Naive thymus-derived CD8-positive, alpha-beta T cell (primary cell): ENCODE measurements at places on chromosomes 4 and X.
A peak's percentile ranks its signal among the peaks of the same experiment; 100 is the strongest.

GRCh38 chr4:180394312-180394711 is 1848.9 kb upstream of the TENM3 start:
- no peak for DNase-seq

DNA sequence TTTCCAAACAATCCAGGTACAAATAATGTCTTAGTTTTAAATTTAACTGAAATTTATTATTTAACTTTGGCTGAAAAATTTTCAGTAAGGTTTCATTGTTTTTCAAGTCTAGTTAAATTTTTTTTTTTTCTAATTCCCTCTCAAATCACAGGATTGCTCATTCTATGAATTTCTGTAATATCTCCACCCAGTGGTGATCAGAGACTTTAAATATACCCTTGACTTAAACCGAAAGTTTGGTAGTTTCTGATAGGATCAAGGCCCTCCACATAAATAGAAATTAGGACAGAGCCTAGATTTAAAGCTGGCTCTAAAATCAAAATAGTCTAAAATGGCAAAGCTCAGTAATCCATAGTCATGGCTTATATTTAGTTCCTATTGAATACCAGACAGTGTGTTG is 175.4 kb downstream of the TBCK start:
- no peak for DNase-seq

DNA sequence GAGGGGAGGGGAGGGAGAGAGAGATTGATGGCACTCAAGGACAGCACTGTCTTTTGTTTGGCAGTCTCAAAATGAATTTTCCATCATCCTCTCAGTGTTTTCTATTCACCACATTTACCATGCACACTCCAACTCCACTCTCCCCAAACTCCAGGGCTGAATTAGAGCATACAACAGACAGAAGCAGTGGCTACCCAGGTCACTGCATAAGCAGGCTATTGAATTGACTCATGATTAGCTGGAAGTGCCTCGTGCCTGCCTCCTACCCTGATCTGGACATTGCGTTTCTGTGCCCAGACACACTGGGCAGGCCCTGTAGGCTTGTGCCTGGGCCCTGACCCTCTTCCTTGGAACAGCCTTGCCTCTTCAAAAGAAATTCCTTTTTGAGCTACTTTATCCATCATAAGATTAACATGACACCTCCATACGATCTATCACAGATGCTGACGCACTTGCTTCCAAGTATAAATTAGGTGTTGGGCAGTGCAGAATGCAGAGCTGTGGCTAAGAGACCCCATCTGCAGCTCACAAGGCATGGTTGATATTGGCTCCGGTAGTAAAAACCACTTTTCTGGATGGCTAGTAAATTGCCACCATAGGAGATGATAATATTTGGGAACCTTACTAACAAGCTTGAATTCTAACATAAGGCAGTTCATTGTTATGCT is 752.9 kb downstream of the RPA4 start:
- no peak for DNase-seq

- DNase-seq = no peak
Observed at GRCh38 chr4:33722800-33723516, 2521.4 kb downstream of the ARAP2 start.

- DNase-seq = no peak
Observed at GRCh38 chr4:153603258-153603657, 80.8 kb upstream of the TLR2 start.

DNA sequence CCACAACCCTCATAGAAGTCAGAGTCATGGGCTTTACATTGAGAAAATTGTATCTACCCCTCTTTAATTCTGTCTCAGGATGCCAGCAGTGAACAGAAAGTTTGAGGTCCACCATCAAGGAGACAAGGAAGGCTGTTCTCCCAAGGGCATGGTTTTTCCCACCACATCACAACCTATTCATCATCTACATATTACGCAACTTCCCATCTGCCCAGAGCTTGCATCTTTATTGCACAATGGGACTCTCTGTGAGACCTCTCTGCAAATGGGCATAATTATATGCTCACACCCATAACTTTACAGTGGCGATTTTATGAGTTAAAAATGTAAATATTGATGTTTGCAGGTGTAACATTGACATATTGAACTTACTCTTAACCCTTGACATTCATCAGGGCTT is 38.9 kb downstream of the PAGE2 start:
- DNase-seq = no peak

DNA sequence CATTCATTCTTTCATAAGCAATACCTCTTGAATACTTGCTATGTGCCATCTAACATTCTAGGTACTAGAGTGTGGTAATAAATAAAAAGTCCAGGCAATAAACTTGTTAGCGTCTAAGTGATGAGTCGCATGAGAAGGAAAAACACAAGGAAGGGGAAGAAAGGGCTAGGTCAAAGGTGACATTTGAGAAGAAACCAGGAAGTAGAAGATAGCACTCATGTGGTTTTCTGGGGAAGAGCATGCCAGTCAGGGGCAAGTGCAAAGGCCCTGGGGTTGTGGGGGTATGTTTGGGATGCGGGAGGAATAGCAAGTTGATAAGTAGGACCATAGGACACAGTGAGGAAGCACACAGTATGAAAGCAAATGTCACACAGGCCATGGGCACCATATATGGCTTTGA is 157.0 kb downstream of the TSPAN5 start:
- no peak for DNase-seq

GRCh38 chr4:158822348-158822747 is 53.5 kb downstream of the FNIP2 start:
- DNase-seq = no peak

- DNase-seq = no peak
Observed at GRCh38 chr4:72817012-72817411, 248.0 kb upstream of the ADAMTS3 start.

- DNase-seq = no peak
Observed at GRCh38 chr4:89995006-89995405, 100.4 kb downstream of the MMRN1 start.

GRCh38 chr4:129804461-129804981 is 708.6 kb downstream of the C4orf33 start:
- no peak for DNase-seq

DNA sequence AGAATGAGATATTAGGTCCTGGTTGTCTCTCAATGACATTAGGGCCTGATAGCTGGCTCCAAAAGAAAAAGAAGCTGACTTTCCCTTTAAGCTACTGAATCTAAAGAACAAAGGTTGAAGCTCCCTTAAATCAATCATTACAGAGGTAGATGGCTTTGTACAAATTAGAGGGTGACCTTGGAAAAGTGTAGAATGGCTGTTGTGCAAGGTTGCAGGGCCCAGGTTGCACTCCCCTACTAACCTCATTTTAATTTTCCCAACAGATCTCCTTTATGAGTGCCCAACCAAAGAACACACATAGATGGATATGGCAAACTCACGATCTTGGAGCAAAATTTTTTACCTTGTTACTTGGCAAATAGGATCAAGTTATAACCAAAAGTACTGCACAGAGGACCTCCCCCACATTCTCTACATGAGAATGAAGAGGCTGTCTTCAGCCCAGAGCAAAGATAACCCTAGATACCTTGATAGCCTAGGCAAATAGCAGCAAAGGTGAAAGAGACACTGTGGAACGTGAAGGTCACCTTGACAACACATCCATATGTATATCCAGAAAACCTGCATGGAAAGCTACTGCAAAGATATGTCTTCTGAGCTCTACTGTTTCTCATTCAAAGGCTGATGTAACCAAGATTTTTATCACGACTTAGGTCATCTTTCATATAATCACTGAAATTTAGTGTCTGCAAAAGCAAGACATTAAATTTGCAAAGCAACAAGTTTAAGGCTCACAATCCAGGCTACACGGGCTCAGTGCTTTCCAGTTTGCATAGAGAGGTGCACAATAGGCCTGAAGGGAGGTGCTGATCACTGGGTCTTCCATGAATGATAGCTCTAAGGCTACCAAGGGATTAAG is 23.0 kb downstream of the KLB start:
- DNase-seq = no peak

- DNase-seq = no peak
Observed at GRCh38 chr4:42050516-42051249, 60.4 kb downstream of the SLC30A9 start.

DNA sequence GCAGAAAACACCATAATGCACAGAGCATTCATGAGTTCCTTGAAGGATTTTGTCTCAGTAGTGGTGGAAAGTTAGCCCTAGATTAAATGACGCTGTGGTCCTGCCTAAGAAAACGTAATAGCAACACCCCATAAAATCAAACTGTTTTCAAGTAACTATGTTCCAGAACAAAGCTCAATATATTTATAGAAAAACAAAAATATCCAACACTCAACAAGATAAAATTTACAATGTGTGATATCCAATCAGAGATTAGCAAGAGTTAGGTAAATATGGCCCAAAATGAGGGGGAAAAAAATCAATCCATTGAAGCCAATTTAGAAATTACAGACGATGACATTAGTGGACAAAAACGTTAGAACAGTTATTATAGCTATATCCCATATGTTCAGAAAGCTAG is 9.9 kb upstream of the GAB1 start:
- no peak for DNase-seq

- no peak for DNase-seq
Observed at GRCh38 chr4:113440371-113440770, 321.2 kb downstream of the CAMK2D start.

DNA sequence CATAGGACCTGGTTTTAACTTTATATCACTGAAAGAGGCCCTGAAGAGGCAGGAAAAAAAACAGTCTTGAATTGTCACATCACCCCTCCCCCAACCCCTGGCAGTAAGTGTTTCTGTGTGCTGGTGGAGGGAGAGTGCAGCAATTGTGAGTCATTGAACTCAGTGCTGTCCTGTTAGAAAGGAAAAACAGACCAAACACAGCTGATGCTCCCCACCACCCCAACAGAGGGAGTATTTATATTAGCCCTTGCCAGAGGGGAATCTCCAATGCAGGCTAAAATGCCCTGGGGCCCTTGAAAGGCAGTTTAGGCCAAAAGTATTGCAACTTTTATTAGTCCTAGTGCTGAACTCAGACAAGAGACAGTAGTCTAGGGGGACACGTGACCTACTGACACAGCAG is 197.8 kb upstream of the AGTR2 start:
- DNase-seq = no peak

DNA sequence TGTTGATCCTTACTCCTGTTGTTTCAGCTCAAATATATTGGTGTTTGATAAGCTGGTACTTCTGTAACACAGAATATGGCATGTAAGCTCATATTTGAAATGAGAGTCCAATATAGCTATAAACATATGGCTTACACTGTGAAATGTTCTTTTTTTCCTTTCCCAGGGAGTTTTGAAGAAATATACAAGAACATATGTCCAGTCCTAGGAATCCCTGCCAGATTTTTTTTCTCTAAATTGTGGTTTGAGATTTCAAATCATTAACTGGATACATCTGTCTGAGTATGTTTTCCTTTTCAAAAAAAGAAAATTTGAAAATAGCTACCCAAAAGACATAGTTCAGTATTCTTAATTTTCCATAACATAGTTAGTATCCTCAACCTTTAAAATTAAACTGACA is 60.2 kb downstream of the HMGB2 start:
- DNase-seq = no peak

DNA sequence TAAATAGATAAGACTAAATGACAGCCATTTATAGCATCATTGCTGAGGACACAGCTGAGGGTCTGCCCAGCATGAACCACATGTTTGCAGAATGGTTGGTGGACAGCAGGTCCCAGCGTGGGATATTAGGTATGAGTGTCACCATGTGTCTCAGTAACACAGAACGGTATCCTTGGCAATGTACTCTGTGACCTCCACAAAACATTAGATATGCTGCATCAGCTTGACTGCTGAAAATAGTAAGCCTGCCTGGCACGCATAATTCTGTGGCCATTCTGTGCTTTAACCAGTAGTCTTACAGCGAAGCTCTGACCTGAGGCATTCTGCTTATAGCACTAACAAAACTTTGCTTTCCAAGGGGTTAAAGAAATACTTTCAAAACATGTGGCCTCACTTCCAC is 32.0 kb downstream of the LIMCH1 start:
- DNase-seq = no peak

- peak; percentile 47 for DNase-seq
Observed at GRCh38 chr4:98662626-98663225, 4.3 kb upstream of the TSPAN5 start.

GRCh38 chr4:116024954-116025708 is 911.7 kb upstream of the NDST4 start:
- no peak for DNase-seq

DNA sequence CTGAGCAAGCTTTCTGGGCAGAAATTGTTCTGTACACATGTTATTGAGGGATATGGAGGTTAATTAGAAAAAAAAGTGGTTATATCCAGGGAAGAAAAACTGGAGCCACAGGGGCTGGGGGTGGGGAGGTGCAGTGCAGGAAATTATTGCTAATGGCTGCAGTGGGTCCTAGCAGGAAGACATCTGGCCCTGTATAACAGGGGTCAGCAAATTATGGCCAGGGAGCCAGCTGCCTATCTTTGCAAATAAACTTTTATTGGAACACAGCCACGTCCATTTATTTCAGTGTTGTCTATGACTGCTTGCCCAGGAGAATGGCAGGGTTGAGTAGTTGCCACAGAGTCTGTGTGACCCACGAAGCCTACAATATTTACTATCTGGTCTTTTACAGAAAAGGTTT is 23.4 kb upstream of the PRPS2 start:
- no peak for DNase-seq

GRCh38 chrX:41837270-41837944 is 85.9 kb downstream of the CASK start:
- no peak for DNase-seq

DNA sequence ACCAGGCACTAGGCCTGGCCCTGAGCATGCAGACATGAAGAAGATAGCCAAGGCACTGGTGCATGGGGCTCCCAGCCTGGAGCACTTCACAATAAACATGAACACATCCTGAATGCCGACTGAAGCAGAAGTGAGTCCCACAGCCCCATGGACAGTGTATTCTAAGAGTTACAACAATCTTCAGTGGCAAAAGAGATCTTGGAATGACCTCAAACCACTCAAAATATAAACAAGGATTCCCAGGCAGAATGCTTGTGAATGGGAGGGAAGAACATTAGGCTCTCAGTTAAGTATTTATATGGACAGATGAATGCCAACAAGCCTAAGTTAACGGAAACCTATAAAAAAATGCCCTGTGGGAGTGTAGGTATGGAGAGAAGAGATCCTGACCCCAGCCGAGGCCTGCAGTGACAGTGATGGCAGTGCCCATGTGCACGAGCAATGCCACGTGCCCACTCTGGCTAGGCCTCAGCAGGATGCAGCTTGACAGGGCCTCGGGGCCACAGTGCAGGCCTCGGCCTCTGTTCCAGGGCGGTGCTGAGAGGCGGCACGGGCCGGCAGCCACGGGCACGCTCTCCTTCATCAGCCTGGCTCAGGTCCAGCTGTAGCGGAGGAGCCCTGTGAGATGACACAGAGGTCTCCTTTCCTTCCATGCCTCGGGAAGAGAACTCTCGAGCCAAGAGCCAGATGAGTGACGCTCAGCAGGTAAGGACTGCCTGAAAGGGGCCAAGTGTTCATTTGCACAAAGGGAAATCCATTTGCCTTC is 49.2 kb downstream of the IRF2 start:
- no peak for DNase-seq
